ENCODE measurements at places on chromosomes 1 and 21.

GRCh38 chr1:20365421-20366055 is 74.9 kb downstream of the VWA5B1 start:
- DNase-seq, result no peak

GRCh38 chr1:236129306-236129705 is 13.0 kb upstream of the GPR137B start:
- DNase-seq, result no peak

- no peak for DNase-seq
Measured at GRCh38 chr1:165696625-165697100, 1.7 kb downstream of the ALDH9A1 start.

DNA sequence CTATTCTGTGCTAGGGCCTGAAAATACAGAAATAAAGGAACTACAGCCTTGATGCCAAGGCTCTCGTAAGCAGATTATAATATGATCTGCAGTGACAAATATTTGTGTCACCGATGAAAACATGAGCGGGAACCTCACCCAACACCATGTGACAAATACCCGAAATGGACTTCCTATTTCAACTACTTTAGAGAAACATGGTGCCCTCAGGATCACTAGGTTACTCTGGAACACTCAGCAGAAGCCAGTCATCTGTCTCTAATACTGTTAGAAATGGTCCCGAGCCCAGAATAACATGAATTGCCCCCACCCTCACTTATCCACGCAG is 463 bp upstream of the VAMP3 start:
- no peak for DNase-seq

DNA sequence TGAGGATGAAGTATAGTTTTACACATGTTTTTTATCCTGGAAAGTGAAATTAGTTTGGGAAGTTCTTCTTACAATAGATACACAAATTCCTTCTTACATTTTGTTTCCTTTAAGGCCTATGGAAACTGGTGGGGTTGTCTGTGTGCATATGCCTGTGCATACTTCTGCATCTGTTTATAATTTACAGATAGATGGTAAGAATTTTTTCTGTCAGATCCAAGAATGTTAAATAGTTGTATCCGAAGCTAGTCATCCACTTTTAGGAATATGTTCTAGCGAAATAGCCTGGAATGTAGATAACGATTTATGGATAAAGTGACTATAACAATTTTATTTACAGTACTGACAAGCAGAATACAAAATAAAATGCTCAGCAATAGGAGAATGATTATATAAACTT is 194.1 kb downstream of the ROR1 start:
- DNase-seq, result no peak

DNA sequence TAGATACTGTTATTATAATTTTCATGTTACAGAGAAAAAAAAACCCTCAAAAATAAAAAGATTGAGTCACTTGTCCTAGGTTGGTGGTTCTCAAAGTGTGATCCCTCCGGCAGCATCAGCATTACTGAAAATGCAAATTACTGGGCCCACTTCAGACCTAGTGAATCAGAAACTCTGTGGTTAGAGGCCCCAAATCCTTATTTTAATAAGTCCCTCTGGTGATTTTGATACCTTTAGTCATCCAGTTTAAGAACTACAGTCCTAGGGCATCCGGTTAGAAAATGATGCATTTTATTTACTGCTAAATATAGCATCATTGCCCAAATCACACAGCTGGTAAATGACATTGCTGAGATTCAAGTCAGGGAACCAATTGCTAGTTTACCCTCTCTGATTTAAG is 203.7 kb upstream of the RUNX1 start:
- DNase-seq, result no peak

GRCh38 chr21:45037986-45038385 is 36.4 kb upstream of the ADARB1 start:
- no peak for DNase-seq

GRCh38 chr1:41545996-41546832 is 61.7 kb upstream of the EDN2 start:
- no peak for DNase-seq

GRCh38 chr1:81548918-81549587 is 251.7 kb upstream of the ADGRL2 start:
- DNase-seq, result no peak

- DNase-seq, result no peak
Measured at GRCh38 chr21:45045481-45045880, 28.9 kb upstream of the ADARB1 start.

GRCh38 chr1:93489756-93490155 is 41.8 kb downstream of the FNBP1L start:
- no peak for DNase-seq

DNA sequence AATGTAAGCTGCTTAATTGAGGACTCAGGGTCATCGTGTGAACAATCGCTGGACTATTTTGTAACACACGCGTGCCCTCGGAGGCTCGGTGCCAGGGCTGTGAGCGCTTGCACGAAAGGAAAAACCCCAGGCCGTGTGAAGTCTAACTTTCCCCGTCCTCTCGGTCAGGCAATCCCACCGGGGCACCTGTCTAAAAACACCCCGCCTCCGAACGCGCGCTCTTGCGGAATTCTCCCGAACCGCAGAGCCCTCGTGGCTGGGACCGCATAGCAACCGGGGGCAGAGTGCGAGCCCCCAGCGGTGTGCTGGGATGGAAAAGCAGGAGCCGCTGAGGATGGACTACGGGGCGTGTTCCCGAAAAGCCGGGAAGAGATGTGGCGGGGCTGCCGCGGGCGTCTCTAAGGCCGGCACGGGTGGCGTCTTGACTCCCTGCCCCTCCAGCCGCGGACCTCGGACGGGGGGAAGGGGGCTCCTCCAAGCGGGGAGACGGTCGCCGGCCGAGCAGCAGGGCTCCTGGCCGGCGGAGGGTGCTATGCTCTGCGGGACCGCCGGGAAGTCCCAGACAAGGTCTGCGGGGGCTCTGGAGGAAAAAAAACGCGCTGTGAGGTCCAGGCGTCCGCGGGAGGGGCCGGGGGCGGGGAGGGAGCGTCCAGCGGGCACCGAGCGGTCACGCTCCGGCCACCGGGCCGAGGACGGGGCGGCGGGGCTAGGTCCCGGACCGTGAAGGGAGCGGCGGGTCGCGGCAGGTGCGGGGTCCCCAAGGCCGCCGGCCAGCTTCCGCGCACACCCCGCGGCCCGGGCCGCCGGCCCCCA is 936 bp downstream of the ZBTB21 start:
- DNase-seq, result peak; percentile 37

DNA sequence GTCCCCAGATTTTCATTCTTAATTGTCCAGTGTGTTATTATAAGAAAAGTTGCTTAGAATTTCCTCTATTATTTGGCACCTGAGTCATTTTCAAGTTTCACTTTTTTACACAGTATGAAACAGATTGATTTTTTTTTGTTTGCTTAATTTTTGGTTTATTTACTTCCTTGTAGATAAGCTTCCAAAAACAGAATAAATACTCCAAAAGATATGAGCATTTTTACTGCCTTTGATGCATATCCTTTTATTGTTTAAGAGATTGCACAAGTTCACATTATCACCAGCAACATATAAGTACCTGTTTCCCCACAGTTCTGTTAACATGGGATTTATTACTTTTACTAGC is 36.3 kb upstream of the AHCYL1 start:
- DNase-seq, result no peak

- DNase-seq, result no peak
Measured at GRCh38 chr1:8989821-8990220, 36.4 kb downstream of the SLC2A7 start.

GRCh38 chr1:204377800-204378668 is 18.3 kb upstream of the PLEKHA6 start:
- peak; percentile 24 for DNase-seq

Measured in stimulated activated CD8-positive, alpha-beta memory T cell treated with anti-CD3 and anti-CD28 coated beads, Interleukin-12 subunit alpha, Interleukin-12 subunit beta, amount 100 ng/mL, for 4 hours (primary cell).